SW480 (cell line): ENCODE measurements at places on chromosomes 13 and 19.

DNA sequence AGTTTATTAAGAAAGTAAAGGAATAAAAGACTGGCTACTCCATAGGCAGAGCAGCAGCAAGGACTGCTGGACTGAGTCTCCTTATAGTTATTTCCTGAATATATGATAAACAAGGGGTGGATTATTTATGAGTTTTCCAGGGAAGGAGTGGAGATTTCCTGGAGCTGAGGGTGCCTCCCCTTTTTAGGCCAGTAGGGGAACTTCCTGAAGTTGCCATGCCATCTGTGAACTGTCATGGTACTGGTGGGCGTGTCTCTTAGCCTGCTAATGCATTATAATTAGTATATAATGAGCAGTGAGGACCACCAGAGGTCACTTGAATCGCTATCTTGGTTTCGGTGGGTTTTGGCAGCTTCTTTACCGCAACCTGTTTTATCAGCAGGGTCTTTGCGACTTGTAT lies 13.5 kb downstream of the ZSCAN5A start:
- DNase-seq = no peak

DNA sequence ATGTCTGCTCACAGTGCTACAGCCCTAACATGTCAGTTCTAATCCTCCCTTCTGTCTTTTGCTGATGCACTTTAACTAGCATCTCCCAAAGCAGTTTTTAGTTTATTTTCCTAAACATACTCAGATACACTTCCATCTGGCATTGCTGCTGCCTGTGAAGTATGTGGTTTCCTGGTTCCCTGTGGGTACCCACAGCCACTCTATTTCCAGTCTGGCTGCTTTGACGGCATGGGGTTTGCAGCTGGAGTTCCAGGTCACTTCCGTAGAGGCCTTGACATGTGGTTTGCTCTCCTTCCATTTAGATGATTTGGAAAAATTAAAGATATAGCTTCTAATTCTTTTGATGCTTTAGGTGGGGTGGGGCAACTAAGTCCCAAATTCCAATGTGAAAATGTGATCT lies 375.5 kb downstream of the PCDH20 start:
- DNase-seq = peak; percentile 11

GRCh38 chr13:19596960-19597361 lies 35.6 kb upstream of the TPTE2 start:
- peak; percentile 61 for DNase-seq

GRCh38 chr19:29976151-29976943 lies 34.3 kb downstream of the URI1 start:
- no peak for DNase-seq

DNA sequence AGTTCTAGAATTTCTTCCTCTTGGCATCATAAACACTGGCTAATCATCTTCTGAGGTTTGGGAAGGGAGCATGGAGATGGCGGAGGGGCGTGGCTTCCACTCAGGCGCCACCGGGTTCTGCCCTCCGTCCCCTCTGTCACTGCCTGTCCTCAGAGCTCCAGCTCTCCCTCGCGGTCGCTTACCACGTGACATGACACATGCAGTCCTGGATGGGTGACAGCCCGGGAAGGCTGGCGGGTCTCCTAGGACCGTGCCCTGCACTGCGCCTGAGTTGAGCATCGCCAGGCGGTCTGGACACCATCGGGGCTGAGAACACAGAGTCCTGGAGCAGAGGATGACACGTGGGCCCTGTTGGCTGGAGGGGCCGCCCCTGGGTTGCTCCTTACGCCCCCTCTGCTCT lies 123.3 kb downstream of the RAB20 start:
- no peak for DNase-seq

DNA sequence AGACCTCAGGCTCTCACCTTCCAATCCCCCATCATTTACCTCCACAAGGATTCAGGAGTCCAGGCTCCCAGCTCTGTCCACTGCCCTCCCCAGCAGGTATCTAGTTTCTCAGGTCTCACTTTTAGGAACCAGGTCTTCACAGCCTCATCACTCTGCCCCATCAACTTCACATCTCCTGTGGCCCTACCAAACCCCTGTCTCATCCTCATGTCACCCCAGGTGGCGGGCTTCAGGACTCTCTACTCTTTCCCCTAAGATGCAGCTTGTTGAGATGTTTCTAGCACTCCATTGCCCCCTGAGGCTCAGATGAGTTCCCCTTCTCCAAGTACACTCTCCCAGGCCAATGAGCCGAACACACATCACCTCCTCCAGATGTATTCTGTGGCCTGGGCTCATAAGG lies 1.5 kb downstream of the PPFIA3 start:
- DNase-seq = no peak

GRCh38 chr19:45978156-45978555 lies 4.5 kb upstream of the NOVA2 start:
- DNase-seq = no peak
